ENCODE measurements at places on chromosomes 5 and 9. TPM values are rescaled to one million over a fixed set of nuclear protein-coding genes. Genes with fewer than 3 reads are reported as not detected.

Gene SAXO1
- total RNA-seq, result 0.09 TPM

Gene LCN15
- total RNA-seq, result not detected

Gene SLC6A7
- not detected for total RNA-seq

Gene TIMD4
- total RNA-seq, result not detected

Gene SREK1IP1
- 28.6 TPM for total RNA-seq

- no peak overlapping the region for H3K4me3 ChIP-seq
- H3K27me3 ChIP-seq, result no peaks in the 10 kb centered on the region
- H3K4me1 ChIP-seq, result no peaks in the 10 kb centered on the region
- peaks cover 4% of the 10 kb centered on the region for H3K36me3 ChIP-seq
- DNase-seq, result no peak
Measured at GRCh38 chr9:83744206-83744605, 36.4 kb upstream of the UBQLN1 start.

GRCh38 chr9:135087489-135087792 lies at the start of gene OLFM1:
TSS of gene OLFM1 (plus strand) at chr9:135087668. CDS start at chr9:135087990, 322 bp downstream.
- peaks cover 14% of the 10 kb centered on the region for H3K36me3 ChIP-seq
- peaks cover 2% of the 10 kb centered on the region for H3K27me3 ChIP-seq
- no peak within 1 kb of the TSS for H3K27ac ChIP-seq

DNA sequence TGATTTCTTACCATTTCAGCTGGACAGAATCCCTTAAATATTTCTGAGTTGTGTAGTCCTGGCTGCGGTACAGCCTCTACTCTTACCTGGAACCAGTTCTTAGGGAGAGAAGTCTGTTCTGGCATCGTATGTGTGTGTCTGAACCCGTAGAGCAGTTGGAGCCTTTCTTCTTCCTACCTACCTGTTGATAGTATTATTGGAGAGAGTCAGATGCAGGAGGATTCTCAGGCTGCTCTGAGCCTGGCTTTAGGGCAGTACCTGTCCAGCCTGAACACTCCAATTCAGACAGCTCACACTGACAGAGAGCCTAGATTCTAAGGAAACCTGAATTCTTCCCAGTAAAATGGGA lies 190.1 kb downstream of the CD180 start:
- H3K4me3 ChIP-seq, result no peak overlapping the region
- H3K36me3 ChIP-seq, result no peaks in the 10 kb centered on the region
- no peak for DNase-seq
- no peaks in the 10 kb centered on the region for H3K4me1 ChIP-seq
- no peaks in the 10 kb centered on the region for H3K27me3 ChIP-seq

GRCh38 chr5:147906326-147907095 lies at the start of gene C5orf46:
TSS of gene C5orf46 (minus strand) at chr5:147906538. CDS start at chr5:147906501, 37 bp downstream.
- no peaks in the 10 kb centered on the region for H3K4me1 ChIP-seq
- H3K36me3 ChIP-seq, result no peaks in the 10 kb centered on the region
- no peak for DNase-seq

- no peaks in the 10 kb centered on the region for H3K36me3 ChIP-seq
- H3K4me3 ChIP-seq, result no peak overlapping the region
- peak; percentile 83 for DNase-seq
Measured at GRCh38 chr5:31809050-31809870, 170.3 kb downstream of the PDZD2 start.

- no peak overlapping the region for H3K27ac ChIP-seq
- H3K4me1 ChIP-seq, result 0 out of 2 replicates have a peak, but pooled peaks cover 1% of the 10 kb centered on the region
- H3K27me3 ChIP-seq, result no peaks in the 10 kb centered on the region
- DNase-seq, result no peak
- no peaks in the 10 kb centered on the region for H3K36me3 ChIP-seq
Measured at GRCh38 chr5:131538177-131538593, 96.8 kb downstream of the RAPGEF6 start.

GRCh38 chr5:134100283-134101091 lies 14.0 kb upstream of the TCF7 start:
- peak; percentile 72 for DNase-seq
- peak overlapping the region; percentile 63 for H3K4me3 ChIP-seq
- H3K36me3 ChIP-seq, result no peaks in the 10 kb centered on the region
- peaks cover 5% of the 10 kb centered on the region for H3K27me3 ChIP-seq

Measured in H9 (cell line).